RCC 7860 (cell line): ENCODE measurements at places on chromosomes 3 and 15.

DNA sequence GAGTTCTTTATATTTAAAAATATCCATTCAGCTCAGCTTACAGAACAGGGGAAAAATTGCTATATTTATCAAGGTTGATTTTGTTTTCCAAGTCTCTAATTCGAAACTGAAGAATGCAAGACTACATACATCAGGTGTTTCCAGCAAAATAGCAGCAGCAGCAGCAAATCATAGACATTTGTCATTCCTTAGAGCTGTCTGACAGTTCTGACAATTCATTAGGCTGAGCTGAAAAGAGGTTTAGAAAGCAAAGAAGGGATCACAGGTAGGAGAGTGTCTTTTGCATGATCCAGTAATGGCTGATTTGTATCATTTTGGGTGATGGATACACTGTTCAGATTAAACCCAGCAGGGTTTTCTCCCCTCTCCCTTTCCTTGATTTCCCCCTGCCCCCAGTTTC, 545.7 kb downstream of the MCTP2 start:
- DNase-seq, result no peak

DNA sequence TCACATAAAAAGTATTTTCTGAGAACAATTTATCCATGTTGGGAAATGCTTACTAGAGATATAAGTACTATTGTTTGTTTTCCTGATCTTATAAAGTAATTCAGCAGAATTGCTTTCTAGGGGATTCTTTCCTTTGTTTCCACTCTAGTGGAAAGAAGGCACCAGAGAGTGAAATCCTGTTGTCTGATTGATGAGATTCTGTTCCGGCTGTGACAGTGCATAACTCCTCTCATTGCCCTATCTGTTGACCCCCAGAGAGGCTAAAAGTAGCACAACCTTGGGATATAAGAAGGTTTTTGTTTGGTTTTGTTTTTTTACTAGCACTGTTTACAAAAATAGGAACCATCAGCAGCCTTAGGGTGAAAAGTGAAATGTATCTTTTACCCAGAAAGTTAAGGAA, 114.1 kb downstream of the ALCAM start:
- no peak for DNase-seq

DNA sequence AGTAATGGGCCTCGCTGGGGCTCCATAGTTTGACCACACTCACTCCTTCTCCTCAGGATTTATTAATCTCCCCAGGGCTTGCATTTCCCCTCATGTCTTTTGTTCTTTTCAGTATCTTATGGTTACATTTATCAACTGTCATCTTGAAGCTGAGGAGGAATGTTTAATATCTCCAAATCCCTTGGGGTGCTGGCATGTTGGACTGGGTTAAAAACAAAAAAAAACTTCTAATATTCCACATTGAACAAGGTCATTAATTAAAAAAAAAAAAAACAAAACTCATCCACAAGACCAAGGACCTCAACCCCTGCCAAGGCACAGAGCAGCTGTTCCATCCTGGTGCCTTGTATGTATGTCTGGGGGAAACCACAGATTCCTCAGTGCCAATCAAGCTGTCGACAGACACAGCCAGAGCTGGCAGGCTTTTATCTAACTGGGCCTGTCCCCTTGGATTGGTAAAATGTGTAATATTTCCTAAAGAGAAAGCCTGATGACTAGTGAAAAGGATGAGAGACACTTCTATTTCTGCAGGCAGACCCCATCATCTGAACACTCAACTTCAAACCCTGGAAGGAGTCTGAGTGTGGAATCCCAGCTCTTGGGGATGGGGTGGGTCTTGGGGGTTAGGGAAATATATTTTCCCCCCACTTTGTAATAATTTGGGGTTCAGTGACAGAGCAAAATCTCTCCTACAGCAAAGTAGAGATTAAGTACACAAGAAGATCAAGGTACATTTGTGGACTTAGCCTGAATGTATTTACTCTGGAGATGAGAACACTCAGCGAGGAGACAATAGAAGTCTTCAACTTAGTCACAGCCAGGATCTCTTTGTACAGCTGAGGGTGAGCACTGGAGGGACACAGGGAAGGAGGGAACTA, 69.1 kb downstream of the TTC23 start:
- no peak for DNase-seq

DNA sequence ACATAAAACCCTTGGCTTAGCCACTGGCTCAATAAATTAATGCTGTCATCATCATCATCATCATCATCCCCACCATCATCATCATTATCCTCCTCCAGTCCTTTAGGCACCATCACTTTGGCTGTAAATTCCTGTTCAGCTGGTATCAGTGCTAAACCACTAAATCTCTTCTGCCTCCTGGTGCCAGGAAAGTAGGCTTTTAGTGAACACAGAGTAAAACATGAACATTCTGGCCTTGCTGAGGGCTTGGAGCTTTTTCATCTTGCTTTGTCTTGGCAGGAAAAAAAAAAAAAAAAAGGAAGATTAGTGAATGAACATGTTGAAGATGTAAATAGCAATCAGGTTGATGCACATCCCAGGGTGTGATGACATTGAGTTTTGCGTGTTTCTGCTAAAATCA, 67.3 kb upstream of the EIF1B start:
- DNase-seq, result no peak

GRCh38 chr3:181230258-181230657, 240.7 kb upstream of the DNAJC19 start:
- no peak for DNase-seq

DNA sequence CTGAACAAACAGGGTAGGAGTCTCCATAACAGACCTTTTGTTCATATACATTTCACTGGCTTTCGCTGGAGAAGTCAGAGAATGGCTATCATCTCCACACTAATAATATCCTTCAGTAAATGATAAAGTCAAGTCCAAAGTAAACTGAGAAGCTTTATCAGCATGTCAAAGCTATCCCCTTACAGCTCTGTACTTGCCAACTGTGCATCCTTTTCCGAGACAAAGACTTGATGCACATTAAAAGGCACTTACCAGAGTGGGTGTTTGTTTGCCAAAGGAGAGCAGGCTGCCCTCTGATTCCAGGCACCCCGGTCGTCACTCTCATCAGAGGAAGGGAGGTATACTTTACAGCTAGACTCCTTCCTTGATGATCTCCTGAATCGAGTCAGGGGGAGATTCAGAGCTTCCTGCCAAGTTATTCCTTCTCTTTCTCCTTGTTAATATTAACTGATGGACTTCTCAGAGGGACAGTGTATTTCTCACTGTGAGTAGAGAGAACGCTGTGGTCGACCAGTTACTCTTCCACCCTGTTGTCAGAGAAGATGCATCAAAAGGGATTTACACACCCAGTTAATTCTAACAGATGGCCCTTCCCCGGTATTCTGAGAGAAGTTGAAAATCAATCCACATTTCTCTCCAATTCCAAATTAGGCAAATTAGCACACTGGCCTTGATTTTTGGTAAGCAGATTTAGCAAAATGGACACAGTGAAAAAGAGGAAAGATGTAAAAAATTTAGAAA, 504.7 kb upstream of the NR2F2 start:
- DNase-seq, result no peak

- DNase-seq, result no peak
Observed at GRCh38 chr3:55718074-55718473, 231.0 kb upstream of the WNT5A start.
